NCI-H1694 (cell line): ENCODE measurements at places on chromosomes 2 and 18.
A peak's percentile ranks its signal among the peaks of the same experiment; 100 is the strongest.

- no peak for DNase-seq
These were observed 48.2 kb downstream of the ADI1 start for GRCh38 chr2:3470856-3471737.

DNA sequence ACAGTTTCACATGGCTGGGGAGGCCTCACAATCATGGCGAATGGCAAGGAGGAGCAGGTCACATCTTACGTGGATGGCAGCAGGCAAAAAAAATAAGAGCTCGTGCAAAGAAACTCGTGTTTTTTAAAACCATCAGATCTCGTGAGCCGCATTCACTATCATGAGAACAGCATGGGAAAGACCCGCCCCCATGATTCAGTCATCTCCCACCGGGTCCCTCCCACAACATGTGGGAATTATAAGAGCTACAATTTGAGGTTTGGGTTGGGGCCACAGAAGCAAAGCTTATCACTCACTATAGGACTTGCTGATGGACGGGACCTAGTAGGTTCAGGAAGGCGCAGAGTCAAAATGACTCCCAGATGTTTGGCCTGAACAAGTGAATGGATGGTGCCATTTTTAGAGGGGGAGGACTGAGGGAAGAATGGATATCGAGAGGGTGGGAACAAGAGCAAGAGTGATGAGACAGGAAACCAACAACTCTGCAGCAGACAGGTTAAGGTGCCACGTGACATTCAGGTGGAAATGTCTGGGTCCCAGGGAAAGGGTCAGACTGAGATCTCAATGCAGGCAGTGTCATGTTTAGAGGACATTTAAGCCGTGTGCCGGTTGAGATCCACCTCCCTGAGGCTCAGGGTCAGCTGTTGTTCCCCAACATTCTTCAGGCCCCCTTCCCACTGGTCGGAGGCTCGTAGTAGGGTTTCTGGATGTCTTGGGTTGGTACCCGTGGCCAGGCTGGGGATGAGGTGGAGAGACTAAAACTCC, 85.7 kb downstream of the MYCN start:
- DNase-seq, result no peak

DNA sequence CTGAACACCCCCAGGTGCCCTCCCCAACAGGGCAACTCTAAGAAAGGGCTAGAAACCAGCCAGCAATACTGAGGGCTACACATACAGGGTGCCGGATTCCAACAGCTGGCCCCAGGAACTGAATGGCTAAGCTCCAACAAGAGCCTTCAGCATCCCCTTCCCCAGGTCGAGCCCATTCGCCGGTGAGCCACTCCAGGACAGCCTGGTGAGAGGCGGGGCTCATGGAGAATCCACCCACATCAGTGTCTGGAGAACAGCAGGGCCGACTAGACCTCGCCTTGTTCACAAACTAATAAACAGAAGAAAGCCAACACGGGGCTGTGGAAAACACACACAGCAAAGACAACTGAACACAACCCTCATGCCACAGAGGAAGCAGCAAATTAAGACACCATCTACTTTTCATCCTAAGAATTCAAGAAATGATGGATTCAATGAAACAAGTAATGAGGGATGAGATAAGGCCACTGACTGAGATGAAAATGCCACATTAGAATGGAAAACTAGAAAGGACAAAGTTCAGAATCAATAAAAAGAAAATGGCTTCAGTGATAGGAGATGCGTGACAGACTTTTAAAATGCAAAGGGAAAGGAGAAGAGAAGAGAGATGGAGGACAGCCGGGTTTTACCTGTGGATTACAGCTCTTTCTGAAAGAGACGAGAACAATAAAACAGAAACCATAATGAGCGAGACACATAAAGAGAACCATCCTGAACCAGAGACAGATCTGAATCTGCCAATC, 8.2 kb downstream of the PER2 start:
- DNase-seq, result no peak

- DNase-seq, result no peak
These were observed 61.2 kb downstream of the RALBP1 start for GRCh38 chr18:9536354-9537152.

- no peak for DNase-seq
These were observed 202.5 kb downstream of the CTNNA2 start for GRCh38 chr2:79715338-79715737.

GRCh38 chr2:10135296-10136089, 13.0 kb downstream of the RRM2 start:
- no peak for DNase-seq

GRCh38 chr2:126895336-126895735, 3.4 kb upstream of the TEX51 start:
- no peak for DNase-seq

DNA sequence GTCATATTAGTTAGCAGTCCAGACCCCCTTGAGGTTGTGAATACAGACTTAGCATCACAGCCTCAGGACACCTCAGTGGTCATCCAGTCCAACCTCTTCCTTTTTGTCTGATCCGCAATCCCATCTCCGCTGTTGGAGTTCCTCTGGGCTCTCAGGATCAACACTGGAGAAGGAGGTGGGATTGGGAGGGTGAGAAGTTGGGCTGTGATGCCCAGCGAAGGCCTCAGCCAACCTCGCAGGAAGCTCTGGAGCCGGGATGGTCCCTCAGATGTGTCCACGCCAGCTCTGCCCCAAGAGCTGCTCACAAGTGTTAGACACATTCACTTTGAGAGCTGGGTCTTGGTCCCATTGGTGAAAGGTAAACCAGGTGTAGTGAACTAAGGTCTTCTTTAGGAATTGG, 74.9 kb upstream of the AFF3 start:
- DNase-seq, result no peak

- DNase-seq, result peak; percentile 69
These were observed 245.8 kb downstream of the KCNE4 start for GRCh38 chr2:223297788-223298187.

DNA sequence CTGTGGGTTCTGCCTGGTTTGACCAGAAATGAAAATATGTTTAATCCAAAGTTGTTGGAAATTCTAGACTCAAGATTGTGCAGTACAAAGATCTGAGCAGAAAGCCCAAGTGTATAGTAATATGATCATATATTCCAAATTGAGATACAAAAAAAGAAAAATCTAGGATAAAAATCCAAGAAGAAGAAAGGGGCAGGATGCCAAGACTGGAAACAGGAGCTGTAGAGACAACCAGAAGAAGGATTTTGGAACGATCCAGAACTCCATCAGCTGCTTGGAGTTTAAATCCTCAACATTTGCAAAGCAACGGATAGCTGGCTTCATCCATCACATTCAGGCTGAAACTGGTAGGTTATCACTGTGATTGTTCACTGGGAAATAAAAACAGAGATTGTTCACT, 333.6 kb upstream of the UBE2E3 start:
- no peak for DNase-seq

DNA sequence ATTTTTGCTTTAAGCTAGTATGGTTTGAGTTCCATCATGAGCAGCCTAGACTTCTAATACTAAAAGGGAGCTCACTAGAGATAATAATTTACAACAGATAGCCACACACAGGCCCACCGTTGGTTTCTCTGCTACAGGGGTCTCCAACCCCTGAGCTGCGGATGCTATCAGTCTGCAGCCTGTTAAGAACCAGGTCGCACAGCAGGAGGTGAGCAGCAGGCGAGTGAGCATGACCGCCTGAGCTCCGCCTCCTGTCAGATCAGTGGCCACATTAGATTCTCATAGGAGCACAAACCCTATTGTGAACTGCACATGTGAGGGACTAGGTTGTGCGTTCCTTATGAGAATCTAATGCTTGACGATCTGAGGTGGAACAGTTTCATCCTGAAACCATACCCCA, 150.6 kb downstream of the HRH4 start:
- no peak for DNase-seq

- DNase-seq, result no peak
These were observed 9.4 kb downstream of the CRACDL start for GRCh38 chr2:98926601-98927000.

DNA sequence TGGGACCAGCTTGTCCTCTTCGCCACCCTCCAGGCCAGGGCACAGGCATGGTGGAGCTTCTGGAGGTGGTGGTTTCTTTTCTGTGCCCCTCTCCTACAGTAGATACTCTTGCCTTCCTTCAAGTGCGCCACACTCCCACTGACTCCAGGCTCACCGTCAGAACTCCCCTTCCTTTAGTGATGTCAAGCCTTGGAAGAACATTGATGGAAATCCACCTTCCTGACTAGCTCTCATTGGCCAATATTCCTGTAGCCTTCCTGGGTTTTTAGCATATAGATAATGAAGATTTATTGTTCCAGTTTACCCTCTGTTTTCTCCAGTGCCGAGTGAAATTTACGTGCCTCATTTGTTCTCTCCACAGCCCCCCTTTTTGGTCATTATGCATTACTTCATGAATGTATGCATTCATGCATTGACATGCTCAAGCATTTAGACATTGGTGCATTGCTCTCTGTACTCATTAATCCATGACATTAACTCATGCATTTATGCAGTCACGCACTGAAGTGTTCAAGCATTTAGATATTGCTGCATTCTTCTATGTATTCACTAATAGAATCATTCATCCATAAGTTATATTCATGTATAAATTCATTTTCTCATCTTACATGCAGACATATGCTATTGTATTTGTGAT, 37.3 kb downstream of the PLB1 start:
- no peak for DNase-seq

- DNase-seq, result no peak
These were observed 71.7 kb downstream of the HS1BP3 start for GRCh38 chr2:20578895-20579825.

- no peak for DNase-seq
These were observed 48.2 kb downstream of the RPL37A start for GRCh38 chr2:216546641-216547403.

DNA sequence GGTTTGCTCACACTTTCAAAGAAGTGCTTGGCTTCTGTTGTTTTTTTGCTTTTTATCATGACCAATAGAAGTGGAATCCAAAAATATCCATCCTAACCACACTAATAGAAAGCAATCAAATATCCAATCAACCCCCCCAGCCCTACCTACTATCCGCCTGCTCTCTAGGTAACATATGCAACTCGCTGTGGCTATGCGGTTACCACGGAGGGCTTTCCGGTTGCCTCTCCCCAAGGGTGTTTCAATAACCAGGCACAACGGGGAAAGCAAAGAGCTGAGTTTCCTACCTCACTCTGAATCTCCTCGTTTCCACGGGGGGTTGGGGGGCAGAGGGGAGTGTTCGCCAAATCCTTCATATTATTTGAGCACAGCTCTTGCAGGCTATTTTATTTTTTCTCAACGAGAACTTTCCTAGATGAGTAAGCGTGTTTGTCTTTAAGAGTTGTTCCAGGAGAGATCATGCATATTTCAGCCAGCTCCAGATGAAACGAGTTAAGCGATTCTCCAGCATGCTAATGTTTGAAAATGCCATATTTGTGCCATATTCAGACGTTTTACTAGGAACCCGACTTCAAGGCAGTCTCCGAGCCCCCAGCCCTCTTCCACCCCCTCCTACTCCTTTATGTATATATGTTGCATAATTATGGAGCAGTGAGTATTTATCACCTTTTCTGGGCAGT, 30.3 kb downstream of the PAX3 start:
- DNase-seq, result no peak

GRCh38 chr2:16069933-16070647, 129.7 kb downstream of the MYCN start:
- no peak for DNase-seq

DNA sequence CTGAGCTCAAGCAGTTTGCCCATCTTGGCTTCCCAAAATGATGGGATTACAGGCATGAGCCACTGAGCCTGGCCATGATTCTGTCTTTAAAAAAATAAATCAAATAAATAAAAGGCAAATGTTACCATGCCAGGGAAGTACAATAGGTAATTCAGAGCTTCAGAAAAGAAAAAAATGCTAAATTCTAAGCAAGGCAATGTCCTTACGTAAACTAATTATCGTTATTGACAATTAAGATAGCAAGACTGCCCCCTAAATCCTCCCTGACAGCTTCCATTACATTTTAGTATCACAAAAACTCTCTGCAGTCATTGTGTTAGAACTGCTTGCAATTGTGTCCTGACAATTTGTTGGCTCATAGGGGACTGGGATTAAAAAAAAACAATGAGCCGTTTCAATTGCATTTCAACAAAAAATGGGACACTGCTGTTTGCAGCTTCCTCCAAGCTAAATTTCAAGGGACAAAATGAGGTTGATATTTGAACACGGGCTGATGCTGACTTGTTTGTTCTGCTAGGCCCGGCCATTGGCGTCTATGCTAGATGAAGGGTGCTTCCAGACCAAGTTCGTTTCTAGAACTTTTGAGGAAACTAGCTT, 88.9 kb downstream of the MOGAT1 start:
- DNase-seq, result no peak

- DNase-seq, result no peak
These were observed 640.4 kb upstream of the CHAC2 start for GRCh38 chr2:53127061-53127650.

GRCh38 chr2:158266111-158266510, 164.4 kb downstream of the UPP2 start:
- no peak for DNase-seq

DNA sequence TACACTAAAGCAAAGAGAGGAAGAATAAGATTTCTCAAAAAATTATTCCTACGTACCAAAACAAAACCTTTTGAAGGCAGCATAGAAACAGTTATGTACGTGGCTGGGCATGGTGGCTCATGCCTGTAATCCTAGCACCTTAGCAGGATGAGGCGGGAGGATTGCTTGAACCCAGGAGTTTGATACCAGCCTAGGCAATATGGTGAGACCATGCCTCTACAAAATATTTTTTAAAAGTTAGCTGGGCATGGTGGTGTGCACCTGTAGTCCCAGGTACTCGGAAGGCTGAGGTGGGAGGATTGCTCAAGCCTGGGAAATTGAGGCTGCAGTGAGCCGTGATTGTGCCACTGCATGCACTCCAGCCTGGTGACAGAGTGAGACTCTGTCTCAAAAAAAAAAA, 14.9 kb upstream of the CYP26B1 start:
- no peak for DNase-seq

- DNase-seq, result peak; percentile 34
These were observed 63.3 kb upstream of the CSRNP3 start for GRCh38 chr2:165406173-165406572.

DNA sequence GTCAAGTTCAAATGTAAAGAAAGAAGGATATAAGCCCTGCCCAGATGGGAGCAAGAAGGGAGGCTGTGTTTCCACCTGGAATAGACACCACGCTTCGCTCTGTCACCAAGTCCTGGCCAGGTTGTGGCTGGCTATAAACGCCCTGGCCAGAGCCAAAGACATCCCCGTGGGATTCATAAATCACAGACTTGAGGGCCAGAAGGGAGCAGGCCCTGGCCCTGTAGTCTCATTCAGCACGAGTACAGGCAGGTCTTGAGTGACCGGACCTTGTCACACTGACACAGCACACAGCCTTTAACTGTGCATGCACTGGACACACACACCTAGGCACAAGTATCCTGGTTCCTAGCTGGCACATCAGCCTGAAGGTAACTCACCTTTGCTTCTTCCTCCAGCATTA, 94.5 kb upstream of the MGAT4A start:
- no peak for DNase-seq

GRCh38 chr2:191539068-191539467, 138.9 kb upstream of the NABP1 start:
- DNase-seq, result peak; percentile 46
